ENCODE measurements at places on chromosomes 12 and 14.

GRCh38 chr14:50335389-50335788 is 23.3 kb downstream of the DMAC2L start:
- DNase-seq, result no peak

DNA sequence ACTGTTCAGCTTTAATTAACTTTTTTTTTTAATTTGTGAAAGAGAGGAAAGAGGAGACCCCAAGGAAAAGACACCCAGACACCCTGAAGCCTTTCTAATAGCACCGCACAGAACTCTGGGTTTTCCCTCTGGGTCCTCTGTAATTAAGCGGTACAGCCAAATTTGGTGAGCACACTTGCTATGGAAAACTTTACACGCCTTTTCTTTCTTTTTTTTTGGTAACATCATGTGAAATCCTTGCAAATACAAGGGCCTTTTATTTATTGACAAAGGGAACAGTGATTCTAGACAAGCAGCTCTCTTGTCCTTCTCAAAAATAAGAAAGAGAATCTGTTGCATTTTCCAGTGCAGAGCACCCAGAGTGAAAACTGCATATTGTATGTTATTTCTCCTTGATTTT is 44.4 kb upstream of the CPM start:
- DNase-seq, result no peak

GRCh38 chr14:42057111-42057510 is 450.4 kb downstream of the LRFN5 start:
- DNase-seq, result no peak

DNA sequence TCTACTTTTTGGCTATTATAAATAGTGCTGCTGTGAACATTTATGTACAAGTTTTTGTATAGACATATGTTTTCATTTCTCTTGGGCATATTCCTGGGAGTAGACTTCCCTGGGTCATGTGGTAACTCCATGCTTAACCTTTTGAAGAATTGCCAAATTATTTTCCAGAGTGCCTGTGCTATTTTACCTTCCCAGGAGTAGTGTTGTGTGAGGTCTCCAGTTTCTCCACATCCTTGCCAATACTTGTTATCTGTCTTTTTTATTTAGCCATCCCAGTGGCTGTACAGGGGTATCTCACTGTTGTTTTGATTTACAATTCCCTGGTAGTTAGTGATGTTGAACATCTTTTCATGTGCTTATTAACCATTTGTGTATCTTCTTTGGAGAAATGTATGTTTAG is 18.9 kb downstream of the UBE3B start:
- DNase-seq, result no peak

DNA sequence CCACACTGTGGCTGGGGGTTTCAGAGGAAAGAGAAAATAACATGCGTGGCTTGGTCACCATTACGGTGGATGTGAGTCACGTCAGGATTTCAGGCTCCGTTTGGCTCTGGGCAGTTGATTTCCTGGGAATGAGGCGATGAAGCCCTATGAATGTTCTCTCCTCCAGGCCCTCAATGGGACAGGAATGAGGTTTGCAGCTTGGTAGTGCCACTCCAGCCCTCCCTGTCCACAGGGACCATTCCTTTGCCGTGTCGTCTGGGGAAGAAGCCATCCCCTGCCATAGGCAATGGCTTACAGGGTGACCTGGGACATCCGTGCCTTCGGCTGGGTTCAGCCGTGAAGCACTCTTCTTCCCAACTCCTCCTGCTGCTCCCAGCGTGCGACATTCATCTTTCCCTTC is 95.0 kb downstream of the FBXL14 start:
- no peak for DNase-seq

- DNase-seq, result no peak
Measured at GRCh38 chr12:7750350-7750749, 3.2 kb upstream of the CLEC4C start.

GRCh38 chr12:75900781-75901254 is 130.8 kb downstream of the PHLDA1 start:
- DNase-seq, result no peak

All from stimulated activated naive CD8-positive, alpha-beta T cell treated with anti-CD3 and anti-CD28 coated beads, Interleukin-15, Interleukin-2, amounts not matched to agents 100 U/mL and 50 U/mL, for 24 hours (primary cell).